Activated CD4-positive, CD25-positive, alpha-beta regulatory T cell (primary cell): ENCODE measurements at places on chromosomes 5 and 9.

- no peak for DNase-seq
These were observed 51.2 kb downstream of the ADAMTS19 start for GRCh38 chr5:129511291-129511690.

DNA sequence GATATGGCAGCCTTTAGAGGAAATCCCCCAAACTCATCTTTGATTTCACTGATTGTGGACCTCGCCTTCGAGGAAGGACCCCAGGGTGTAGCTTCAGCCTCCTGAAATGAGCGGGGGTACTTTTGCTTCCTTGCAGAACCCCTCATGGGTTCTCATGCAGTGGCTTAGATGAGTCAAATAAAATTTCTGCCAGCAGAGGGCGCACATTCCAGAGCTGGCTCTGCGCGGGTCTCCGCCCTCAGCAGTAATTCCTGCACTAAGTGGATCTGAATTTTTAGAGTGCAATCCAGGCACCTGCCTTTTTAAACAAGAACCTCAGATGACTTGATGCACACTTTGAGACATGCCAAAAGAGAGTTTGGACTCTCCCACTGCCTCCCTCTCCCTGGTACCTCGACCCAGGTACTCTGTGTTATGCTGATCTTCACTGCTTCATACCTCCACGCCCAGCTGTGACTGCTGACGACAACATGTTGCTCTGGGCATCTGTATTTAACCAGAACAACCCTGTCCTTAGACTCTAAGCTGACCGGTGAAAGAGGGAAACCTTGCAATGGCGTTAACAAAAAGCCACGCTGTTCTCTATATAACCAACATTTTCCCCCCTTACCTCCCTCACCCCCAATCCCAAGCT, 7.3 kb downstream of the EGFLAM start:
- no peak for DNase-seq

DNA sequence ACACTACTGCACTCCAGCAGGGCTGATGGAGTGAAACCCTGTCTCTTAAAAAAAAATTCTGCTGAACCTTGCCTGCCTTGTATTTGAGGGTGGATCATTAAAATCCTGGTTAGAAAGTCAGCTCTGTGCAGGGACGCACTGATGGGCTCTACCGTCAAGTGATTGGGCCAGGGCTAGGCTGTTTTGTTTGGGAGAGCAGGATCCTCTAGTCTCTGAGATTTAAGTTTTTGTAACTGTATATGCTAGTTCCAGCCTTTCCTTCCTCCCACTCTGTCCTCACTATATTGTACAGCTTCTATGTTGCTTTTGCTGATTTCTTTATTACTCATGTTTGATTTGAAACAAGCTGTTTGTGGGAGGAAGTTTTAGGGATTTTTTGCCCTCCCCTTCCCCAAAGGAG, 11.5 kb downstream of the DDX4 start:
- no peak for DNase-seq

- DNase-seq: no peak
These were observed 43.7 kb downstream of the CDH6 start for GRCh38 chr5:31237174-31237573.

- no peak for DNase-seq
These were observed 52.7 kb downstream of the ITGA1 start for GRCh38 chr5:52840277-52841050.

DNA sequence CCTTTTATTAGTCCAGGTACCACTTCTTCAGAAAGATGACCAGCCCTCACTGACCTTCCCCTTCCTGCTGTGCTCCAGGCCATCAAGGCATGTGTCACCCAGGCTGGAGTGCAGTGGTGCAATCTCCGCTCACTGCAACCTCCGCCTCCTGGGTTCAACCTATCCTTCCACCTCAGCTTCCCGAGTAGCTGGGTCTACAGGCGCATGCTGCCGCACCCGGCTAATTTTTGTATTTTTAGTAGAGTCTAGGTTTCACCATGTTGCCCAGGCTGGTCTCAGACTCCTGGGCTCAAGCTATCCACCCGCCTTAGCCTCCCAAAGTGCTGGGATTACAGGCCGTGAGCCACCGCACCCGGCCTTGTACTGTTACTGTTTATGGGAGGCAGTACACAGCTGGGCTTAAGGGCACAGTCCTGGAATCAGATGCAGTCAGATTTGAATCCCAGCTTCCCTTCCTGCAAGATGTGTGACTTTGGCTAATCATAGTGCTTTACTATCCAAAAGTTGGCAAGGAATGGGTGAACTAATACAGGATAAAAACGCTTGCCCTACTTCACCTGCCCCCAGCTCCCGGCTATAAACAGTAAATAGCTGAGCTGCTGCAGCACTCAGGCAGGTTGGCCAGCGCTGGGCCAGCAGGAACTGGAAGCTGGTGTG, 483 bp upstream of the EIF4EBP3 start:
- DNase-seq: no peak

- no peak for DNase-seq
These were observed 52.3 kb upstream of the MTAP start for GRCh38 chr9:21750021-21750735.

DNA sequence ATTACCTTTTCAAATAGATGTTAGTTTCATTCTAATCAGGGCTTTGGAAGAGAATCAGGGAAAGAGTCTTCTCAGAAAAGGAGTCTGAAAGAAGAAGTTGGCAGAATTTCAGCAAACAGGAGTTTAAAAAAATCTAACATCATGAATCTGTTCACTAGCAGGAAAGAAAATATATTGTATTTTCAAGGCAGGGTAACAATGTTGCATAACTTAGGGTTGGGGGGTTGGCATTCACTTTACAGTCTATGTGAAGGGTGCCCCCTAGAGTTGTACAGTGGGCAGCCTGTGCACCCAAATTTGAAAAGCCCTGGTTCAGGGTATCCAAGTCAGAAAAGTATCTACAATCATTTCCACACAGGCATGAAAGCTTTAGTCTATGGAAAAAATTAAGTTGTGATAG, 348.4 kb upstream of the SLC30A5 start:
- DNase-seq: no peak

DNA sequence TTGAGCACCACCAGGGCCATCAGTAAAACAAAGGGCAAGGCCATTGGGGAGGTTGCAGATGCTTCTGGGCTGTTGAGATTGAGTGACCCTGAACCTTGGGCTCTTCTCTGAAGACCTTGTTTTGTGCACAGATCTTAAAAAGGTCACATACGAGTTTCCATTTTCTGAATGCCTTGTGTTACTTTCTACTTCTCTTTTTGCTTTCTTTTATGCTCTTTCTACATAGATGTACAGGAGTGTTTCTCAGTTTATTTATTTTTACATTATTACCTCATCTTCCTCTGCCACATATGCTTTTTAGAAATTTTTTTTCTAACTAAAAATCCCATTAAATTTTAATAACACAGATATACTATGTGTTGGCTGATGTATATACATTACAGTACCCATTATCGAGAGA, at the start of gene IFNA5:
IFNA5 (minus strand) TSS at position 101 of the 400 bp plus-strand sequence; CDS start at position 44, 57 bp downstream.
- DNase-seq: no peak

- no peak for DNase-seq
These were observed 77.3 kb downstream of the SEMA4D start for GRCh38 chr9:89420397-89421178.

DNA sequence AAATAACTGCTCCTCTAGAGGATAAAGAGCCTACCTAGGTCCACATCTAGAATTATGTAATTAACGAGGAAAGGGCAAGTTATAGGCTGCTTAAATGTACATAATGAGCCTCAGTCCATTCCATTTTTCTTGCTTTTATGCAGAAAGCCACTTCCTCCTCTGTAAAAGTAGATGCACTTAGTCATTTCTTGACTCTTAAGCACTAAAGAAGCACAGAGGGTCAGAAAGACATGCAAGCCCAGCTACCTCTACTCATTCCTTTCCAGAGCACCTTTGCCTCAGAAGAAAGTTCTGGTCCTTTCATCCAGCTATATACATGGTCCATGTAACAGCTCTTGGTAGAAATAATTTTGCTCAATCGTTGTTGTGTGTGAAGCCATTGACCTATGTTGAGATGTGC, 308.0 kb upstream of the NREP start:
- no peak for DNase-seq

GRCh38 chr9:87741326-87741725, 15.4 kb downstream of the CTSL start:
- DNase-seq: no peak

GRCh38 chr5:30499402-30499801, 694.1 kb upstream of the CDH6 start:
- DNase-seq: no peak

- DNase-seq: no peak
These were observed 1.9 kb downstream of the CDH18 start for GRCh38 chr5:19986031-19986619.

DNA sequence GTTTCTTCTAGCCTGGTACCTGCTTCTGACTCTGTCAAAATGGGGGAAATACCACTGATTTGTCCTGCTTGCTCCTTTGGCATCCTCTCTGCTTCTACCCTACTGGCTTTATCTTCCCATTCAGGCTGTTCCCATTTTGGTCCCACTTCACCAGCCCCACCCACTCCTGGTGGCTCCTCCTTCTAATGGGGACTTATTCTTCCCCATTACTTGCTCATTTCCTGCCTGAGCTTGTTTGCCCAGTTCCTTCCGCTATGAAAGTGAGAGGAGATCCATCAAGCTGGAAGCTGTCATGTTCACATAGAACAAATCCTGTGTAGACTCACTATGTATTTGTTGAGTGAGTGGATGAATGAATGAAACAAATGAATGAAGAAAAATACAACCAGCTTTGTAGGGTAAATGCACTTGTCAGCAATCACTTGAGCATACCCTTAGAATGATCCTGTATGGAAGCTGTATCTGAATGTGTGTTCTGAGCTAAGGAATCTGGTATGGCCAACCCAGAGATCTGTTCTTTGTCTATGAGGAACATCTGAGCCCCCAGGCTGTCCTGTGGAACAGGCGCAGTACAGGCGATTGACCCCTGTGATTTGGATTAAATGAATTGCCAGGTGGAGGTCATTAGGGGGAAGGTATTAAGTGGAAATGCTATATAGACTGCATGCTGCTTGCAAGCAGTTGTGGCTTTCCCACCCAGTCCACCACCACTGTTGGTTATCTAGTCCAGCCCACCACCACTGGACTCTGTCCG, 89.5 kb downstream of the APBA1 start:
- DNase-seq: no peak

DNA sequence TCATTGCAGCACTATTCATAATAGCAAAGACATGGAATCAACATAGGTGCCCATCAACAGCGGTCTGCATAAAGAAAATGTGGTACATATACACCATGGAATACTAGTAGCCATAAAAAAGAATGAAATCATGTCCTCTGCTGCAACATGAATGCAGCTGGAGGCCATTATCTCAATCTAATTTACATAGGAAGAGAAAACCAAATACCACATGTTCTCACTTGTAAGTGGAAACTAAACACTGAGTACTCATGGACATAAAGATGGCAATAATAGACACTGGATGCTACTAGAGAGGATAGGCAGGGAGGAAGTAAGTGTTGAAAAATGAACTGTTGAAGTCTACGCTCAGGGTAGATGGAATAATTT, 203.9 kb upstream of the CDH9 start:
- DNase-seq: no peak

GRCh38 chr9:34896112-34896511, 62.0 kb upstream of the PHF24 start:
- no peak for DNase-seq

- no peak for DNase-seq
These were observed 163.4 kb upstream of the CD180 start for GRCh38 chr5:67360047-67360446.

GRCh38 chr9:103702572-103702971, 391.5 kb upstream of the SMC2 start:
- DNase-seq: no peak

GRCh38 chr5:127028822-127029457, 1.4 kb downstream of the MARCHF3 start:
- no peak for DNase-seq

DNA sequence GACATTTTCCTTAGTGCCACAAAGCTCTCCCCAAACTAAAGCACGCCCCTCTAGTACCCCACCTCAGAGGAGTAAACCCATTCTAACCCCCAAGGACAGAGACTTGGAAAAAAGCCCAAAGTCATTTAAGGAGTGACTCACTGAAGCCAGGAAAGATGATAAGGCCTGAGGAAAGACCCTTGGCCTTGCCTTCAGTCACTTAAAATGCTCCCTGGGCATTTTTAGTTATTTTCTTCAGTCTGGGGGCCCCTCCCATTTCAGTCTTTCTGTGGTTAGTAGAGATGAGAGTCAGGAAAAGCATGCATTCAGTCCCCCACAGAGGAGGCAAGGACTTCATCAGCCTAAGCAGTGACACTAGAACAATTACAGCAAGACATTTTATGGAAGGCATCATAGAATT, 13.7 kb upstream of the TLX3 start:
- no peak for DNase-seq

DNA sequence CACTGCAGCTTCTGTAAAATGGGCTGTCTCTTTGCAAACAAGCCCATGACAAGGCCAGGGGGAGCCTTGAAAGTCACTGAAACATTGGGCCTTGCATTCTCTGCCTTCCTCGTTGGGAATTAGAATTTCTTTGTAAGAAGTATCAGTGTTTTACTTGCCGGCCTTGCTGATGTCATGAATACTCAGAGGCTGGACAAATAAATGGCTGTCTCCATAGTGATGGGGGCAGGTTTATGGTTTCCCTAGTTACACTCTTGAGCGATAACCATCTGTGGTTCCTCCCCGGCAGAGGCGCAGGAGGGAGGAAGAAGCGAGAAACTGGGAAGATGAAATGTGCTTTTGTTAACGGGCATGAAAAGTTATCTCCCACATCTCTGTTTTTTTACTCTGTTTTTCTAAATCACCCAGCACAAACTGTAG, 272.7 kb upstream of the PANK3 start:
- no peak for DNase-seq

- DNase-seq: no peak
These were observed 33.4 kb upstream of the AGXT2 start for GRCh38 chr5:35081134-35081533.

GRCh38 chr5:99926463-99926862, 608.7 kb upstream of the FAM174A start:
- DNase-seq: no peak

GRCh38 chr9:127336506-127337352, 60.2 kb upstream of the SLC2A8 start:
- no peak for DNase-seq

DNA sequence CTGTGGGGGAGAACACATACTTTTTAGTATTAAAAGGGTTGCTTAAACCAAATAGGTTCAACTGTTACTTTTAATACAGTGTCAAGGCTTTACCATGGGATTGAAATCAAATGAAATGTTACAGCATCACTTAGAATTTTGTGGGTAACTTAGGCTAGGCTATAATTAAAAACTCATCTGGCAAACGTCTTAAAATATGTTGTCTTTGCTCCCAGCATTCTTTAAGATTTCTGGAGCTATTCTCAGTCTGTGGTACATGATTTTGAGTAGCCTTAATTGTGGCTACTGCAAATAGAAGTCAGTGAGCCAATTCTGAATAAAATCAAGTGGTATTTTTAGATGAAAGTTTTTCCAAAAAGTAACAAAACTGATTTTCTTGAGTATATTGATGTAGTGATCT, 30.7 kb downstream of the UHRF2 start:
- DNase-seq: no peak
